ENCODE measurements at places on chromosomes 2 and 18.
A peak's percentile ranks its signal among the peaks of the same experiment; 100 is the strongest.

GRCh38 chr2:12057436-12058166 is 311.2 kb downstream of the LPIN1 start:
- DNase-seq, result no peak

DNA sequence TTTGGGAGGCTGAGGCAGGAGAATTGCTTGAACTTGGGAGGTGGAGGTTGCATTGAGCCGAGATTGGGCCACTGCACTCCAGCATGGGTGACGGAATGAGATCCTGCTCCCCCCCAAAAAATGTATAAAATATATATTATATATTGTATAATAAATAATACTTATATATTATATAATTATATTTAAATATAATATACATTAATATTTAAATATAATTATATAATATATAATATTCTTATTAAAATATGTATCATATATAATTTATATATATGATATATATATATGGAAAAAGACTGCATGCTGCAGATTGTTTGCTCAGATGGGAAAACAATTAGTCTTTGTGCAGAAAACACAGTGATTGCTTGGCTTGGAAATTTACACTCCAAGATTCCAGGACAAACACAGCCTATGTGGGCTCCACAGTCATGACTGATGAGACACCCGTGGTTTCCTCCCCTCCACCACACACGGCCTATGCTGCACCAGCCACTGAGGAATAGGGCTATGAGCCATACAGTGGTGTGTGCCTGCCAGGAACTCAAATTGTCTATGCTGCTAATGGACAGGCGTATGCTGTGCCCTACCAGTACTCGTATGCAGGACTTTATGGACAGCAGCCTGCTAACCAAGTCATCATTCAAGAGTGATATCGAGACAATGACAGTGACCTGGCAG is 30.0 kb downstream of the PMAIP1 start:
- peak; percentile 39 for DNase-seq

- DNase-seq, result no peak
Measured at GRCh38 chr2:216559625-216560156, 61.0 kb downstream of the RPL37A start.

DNA sequence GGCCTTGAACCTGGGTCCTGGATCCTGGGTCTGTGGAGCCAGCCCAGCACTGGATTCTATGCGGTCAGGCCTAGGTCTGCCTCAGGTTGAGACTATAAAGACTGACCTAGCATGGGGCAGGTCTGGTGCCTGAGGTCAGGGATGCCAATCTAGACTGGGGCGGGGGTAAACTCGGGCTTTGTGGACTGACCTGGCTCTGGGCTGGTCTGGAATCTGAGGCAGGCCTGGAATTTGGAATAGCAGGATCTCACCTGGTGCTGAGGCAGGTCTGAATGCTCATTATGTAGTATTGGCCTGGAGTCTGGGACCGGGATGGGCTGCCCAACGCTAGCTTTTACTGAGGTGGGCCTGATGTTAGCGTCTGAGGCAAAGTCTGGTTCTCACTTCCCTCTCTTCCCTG is 256.0 kb downstream of the KIAA1328 start:
- no peak for DNase-seq

GRCh38 chr18:78643004-78643403 is 336.6 kb upstream of the SALL3 start:
- DNase-seq, result no peak

DNA sequence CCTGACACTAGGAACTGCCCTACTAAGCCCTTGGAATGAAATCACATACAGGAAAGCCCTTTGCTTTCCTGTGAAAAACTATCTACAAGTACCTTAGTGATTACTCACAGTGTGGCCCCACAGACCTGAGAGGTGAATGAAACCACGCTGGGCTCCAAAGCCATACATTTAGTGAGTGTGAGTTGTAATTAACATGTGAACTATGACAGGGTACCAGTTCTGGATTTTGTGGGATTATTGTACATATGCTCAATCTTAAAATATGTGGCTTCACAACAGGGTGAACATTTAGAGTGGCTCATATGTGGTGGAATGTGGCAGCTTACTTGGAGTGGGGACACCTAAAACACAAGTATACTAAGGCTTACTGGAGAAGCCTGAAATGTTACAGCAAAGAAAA is 12.3 kb downstream of the KCTD1 start:
- no peak for DNase-seq
